Stimulated activated CD8-positive, alpha-beta memory T cell treated with anti-CD3 and anti-CD28 coated beads, Interleukin-2, amount 100 ng/mL, for 48 hours (primary cell): ENCODE measurements at places on chromosomes 5 and 9.

DNA sequence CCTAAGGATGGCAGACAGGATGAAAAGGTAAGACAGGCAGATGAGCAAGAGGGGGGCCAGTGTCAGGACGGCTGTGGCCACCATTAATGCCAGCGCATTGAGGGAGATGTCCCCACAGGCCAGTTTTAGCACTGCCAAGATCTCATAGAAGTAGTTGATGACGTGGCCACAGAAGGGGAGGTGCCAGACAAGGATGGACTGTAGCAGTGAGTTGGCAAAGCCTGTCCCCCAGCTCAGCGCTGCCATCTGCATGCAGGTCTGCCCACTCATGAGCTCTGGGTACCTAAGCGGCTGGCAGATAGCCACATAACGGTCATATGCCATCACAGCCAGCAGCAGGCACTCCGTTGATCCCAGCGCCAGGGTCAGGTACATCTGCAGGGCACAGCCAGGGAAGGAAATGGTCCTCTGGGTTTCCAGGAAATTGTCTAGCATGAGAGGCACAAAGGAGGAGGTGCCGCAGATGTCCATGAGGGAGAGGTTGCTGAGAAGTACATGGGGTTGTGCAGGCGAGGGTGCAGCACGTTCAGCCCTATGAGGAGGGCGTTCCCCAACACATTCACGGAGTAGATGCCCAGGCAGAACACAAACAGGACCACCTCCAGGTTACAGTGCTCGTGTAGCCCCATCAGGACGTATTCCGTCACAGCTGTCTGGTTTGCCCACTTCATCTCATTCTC is 10.8 kb downstream of the OR13J1 start:
- DNase-seq, result no peak

GRCh38 chr5:36089989-36090388 is 23.3 kb upstream of the UGT3A2 start:
- DNase-seq, result no peak

DNA sequence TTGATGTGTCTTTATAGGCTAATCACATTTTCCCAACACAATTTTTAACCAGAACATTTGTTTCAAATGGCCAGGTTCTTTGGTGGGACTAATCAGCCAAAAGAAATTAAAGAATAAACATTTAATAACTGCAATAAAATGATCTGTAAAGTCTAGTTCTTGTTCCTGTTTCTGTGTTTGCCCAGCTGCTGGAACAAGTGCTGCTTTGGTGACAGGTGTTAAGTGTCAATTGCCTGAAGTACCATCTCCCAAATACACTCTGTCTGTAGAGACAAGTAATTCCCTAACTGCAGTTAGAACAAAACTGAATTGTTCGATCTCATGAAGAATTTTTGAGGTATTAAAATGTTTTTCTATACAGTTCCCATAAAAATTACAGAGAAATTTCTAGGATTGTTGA is 402.3 kb upstream of the CHD1 start:
- no peak for DNase-seq

DNA sequence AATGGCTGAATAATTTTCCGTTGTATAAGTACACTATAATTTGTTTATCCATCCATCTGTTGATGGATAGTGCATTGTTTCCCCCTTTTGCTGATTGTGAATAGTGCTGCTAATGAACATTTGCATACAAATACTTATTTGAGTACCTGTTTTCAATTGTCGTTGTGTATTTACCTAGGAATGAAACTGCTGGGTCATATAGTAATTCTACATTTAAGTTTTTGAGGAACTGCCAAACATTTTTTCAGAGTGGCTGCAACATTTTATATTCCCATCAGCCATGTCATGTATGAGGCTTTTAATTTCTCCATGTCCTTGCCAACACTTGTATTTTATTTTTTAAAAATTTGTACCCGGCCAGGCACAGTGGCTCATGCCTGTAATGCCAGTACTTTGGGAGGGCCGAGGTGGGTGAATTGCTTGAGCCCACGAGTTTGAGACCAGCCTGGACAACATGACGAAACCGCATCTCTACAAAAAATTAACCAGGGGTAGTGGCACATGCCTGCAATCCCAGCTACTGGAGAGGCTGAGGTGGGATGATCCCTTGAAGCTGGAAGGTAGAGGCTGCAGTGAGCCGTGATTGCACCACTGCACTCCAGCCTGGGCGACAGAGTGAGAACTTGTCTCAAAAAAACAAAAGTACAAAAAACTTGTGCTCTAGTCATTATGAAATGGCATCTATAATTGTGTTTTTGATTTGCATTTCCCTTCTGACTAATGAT is 2.2 kb upstream of the ANXA6 start:
- DNase-seq, result no peak

DNA sequence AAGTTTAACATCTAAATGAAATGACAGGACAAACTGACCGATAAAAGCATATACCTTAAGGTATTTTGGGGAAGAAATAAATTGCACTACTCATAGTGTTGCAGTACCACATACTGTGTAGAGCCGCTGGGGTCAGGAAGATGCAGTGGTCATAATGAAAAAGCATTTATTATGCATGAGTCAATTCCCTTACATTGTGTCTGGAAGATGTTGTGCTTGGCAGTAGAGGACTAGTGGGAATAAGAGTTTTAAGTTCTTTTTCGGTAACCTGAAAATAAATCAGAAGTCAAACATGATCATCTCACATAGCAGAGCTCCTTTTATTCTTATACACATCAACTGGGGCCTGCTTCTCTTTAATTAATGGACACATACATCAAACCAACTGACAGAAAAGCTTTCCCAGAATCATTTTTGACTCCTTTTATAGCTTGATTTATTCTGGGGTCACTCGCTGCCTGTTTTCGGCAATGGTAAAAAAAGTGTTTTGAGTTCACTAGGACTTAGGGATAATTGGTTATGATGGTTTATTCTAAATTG is 262.5 kb upstream of the CHD1 start:
- DNase-seq, result no peak
